Ammon's horn (tissue), 1 donor: ENCODE measurements at places on chromosomes 6 and 20.

DNA sequence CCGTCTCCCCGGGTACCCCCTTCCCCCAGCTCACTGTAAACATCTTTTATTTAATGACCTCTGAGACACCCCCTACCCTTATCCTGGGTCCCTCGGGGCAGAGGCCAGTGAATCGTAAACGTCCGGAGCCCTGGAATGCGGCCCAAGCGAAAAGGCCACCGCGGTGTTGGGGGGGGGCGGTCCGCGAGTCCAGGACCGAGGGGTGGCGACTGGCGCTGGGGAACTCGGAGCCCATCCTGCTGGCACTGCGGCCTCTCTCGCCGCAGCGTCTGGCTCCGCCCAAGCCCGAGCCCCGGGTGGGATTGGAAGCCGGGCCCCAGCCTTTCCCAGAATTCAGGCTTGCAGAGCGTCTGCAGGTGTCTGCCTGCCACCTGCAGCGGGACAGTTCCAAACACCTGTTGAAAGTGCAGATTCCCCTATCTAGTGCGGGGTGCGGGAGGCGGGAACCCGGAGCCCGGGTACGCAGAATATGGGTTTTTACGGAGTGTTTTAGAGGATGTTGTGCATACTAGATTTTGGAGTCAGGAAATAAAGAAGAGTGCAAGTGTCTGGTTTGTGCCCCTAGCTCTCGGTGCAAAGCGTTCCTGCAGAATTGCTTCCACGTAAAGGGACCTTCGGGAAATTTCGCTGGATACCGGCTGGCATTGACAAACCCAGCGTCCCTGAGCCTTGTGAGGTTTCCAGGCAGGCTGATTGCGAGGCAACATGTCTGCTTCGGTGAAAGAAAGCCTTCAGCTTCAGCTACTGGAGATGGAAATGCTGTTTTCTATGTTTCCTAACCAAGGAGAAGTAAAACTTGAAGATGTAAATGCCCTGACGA is 800 bp downstream of the RWDD2A start:
- peak; percentile 51 for DNase-seq

DNA sequence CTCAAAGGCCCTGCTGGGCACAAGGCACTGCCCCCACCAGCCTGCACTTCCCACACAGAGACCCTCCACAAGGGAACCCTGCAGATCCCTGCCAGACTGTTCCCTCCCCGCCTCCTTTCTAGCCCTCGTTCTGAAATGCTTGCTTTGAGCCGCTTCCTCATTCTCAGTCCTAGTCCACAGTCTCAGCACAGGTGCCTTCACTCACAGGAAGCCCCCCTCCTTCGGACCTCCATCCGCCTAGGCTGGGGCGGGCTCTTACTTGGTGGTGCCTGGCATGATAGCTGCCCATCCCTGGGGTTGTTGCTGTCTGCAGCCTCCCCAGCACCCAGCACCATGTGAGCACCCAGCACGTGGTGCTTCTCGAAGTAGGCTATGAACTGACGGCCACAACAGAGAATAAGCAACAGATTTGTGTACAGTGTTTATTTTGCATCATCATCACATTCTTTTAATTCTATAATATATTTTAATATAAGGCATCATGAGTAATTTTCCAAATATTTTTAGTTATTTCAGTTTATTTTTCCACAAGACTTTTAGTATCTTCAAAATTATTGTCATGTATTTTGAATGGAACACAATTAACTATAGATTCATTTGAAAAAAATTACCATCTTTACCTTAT is 12.3 kb downstream of the CST5 start:
- no peak for DNase-seq

DNA sequence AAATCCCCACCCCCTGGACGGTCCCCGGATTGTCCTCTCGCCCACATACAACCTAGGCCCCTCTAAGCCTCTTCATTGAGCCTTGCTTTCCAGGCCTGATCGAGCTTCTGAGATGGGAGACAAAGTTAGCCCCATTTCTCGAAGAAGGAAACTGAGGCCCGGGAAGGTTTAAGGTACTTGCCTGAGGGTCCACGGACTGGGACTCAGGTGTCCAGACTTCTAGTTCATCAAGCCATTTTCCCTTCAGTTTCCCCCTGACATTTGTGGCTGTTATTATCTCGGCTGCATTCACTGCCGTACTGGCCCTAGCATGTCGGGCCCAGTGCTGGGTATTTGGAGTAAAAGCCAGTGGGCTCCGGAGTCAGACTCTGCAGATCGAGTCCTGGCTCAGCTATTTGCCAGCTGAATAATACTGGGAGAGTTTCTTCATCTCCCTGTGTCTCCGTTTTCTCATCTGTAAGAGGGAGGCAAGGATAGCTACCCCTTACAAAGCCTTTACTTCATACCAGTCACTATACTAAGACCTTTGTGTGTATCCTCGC is 633 bp downstream of the RPRD1B start:
- DNase-seq = no peak

DNA sequence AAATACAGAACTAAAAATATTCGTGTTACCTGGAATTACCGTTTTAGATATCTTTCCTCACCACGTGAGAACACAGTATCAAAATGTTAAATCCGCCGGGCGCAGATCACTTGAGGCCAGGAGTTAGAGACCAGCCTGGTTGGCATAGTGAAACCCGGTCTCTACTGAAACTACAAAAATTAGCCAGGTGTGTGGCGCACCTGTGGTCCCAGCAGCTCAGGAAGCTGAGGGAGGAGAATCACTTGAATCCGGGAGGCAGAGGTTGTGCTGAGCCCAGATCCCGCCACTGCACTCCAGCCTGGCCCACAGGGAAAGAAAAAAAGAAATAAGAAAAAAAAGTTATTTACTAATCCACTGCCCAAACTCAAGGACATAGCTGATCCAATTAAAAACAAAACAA is 4.8 kb upstream of the DDX43 start:
- no peak for DNase-seq

- peak; percentile 11 for DNase-seq
These were observed 8.7 kb downstream of the TRIM38 start for GRCh38 chr6:25971187-25971821.

DNA sequence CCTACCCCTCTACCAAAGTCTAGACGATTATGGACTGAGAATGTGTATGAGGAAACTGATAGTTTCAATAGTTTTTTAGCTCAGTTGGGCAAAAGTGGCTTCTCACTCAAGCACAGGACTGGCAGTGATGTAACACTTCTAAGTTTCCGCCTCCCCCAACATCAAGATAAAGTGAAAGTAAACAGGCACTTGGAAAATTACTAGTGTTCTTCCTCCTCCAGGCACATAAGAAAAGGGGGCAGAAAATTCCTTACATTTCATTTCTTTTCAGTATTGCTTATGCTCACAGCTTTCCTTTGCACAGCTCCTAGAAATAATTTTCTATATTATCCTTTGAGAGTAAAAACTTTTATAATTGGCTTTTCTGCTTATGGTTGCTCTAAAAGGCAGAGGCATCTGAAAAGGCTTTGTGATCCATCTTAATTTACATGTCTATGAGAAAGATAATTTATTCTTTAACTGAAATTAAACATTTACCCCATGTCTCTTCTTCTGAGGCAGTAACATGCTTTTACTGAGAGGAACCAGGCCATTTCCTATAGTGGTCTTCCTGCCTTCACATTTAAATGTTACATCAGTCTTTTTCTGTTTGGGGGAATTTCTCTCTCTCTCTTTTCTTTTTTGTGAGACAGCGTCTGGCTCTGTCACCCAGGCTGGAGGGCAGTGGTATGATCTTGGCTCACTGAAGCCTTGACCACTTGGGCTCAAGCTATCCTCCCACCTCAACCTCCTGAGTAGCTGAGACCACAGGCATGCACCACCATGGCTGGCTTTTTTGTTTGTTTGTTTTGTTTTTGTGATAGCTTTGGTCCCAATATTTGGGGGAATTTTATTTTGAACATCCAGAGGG is 65.0 kb upstream of the EEF1A1 start:
- peak; percentile 85 for DNase-seq

DNA sequence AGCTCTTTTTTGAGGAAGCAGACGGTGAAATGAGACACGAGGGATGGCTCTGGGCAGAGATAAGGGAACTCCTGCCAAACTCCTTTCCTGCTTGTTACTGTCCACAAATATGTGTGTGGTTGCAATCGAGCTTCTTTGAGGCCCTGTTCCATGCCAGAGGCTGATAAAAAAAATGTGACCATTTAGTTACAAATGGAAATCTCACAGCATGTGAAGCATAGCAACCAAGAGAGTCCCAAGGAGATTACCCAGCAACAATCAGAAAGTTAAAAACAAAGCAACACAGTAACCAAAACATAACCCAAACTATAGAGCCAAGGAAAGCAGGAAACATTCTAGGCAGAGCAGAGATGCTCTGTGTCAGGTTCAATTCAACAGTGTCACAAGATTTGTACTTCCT is 35.4 kb upstream of the HMGN3 start:
- DNase-seq = no peak

- DNase-seq = no peak
These were observed 91.9 kb upstream of the SUPT3H start for GRCh38 chr6:45469663-45470062.

DNA sequence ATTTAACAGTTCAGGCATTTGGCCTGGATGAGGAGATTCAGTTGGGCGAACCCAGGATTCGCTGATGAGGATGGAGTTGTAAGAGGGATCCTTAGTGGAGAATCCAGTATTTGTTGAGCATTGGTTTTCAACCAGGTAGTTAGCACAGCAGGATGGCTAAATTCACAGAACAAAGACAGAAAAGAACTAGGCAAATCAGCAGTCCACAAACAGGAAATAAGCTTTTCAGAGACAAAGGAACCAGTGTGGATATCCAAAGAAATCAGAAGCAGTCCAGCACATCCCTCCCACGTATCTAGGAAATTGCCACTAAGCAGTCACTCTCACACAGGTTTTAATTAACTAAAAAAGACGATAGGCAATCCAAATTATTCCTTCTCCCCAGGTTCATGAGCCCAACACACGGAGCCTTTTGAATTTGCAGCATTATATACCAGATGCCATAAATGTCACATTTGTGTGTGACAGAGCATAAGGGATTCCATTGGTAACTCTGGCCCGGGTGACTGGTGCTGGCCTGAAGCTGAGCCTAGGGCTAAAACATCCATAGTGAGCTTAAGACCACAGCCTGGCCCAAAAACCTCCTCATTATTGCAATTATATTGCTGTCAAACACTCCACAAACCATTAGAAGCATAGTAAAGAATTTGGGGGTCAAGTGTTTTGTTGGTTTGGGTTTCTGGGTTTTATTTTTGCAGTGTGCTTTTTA is 131.5 kb downstream of the SOBP start:
- DNase-seq = no peak

GRCh38 chr6:79719248-79719960 is 88.3 kb downstream of the SH3BGRL2 start:
- DNase-seq = no peak

- no peak for DNase-seq
These were observed 104.2 kb downstream of the TFAP2B start for GRCh38 chr6:50922579-50923525.

- DNase-seq = no peak
These were observed 75.1 kb upstream of the SYNJ2 start for GRCh38 chr6:157906537-157907061.

GRCh38 chr6:163738304-163738703 is 323.8 kb downstream of the QKI start:
- DNase-seq = no peak

DNA sequence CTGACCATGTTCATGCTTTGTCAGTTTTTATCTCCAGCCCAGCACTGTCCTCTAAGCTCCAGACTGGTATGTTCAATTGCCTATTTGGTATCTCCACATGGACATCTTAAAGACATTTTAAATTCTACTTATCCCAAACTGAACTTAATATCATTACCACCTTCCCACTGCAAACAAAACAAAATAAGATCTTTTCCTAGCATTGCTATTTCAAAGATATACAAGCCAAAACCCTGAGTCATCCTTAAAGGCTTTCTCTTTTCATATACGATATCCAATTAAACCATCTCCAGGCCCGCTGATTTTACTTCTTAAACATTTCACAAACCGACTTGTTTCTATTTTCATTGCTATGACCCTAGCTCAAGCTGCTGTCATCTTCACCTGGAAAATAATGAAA is 35.1 kb upstream of the HS3ST5 start:
- DNase-seq = no peak

DNA sequence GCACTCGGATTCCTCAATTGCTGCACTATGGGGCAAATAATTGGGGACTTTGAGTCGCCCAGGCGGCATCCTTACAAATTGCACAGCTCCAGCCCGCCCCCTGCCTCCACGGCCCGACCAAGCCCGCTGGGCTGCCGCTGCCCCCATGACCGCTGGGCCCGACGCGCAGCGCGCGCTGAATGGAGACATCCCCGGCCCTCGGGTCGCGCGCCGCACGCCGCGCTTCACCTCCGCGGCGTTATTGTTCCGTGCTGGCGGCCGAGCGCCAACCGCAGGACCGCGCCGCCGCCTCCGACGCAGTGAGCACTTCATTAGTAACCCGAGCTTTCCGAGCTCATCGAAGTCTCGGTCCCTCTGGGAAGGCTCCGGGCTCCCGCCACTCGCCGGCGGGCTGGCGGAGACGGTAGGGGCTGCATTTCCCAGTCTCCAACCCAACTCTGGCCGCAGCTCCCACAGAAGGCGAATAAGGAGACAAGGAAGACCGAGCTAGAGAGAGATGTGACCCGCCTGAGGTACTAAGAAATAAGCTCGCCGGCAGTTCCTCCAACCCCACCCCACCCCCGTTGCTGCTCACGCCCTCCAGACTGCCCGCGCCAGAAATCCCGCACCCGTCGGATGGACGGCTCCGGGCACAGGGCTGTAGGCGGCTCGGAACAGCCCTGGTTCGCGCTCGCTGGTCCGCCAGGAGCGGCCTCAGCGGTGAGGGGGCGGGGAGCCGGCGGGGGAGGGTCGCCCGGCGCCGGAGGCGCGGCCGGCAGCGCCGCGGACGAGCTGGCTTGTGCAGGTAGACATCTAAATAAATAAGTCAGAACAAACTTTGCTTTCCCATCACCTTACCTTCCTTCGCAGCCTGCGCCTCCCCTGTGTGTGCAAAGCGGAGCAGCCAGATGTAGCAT is 703 bp downstream of the EPHA7 start:
- DNase-seq = no peak

- peak; percentile 95 for DNase-seq
These were observed 11.2 kb upstream of the PSMG4 start for GRCh38 chr6:3247255-3248146.

GRCh38 chr6:142698751-142699150 is 246.2 kb downstream of the HIVEP2 start:
- no peak for DNase-seq

DNA sequence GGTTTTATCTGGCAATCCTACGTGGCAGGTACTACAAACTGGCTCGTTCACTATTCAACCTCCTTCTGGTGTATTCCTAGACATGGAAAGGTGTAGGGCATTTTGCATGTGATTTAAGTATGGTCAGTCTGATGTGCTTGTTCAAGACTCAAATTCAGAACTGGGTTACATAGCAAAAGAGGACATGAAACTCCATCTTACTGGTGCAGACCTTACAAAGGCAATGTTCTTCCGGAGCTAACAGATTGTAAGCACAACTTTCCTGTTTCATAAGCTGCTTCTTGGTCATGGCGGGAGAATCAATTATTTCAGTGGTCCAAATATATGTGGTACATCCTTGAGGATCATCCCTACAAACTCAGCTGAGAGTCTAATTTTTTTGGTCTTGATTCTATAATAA is 703.4 kb downstream of the EPM2A start:
- no peak for DNase-seq
